ENCODE measurements at places on chromosomes 7 and 10.

GRCh38 chr10:83612050-83612449, 527.3 kb upstream of the GHITM start:
- no peak for DNase-seq

DNA sequence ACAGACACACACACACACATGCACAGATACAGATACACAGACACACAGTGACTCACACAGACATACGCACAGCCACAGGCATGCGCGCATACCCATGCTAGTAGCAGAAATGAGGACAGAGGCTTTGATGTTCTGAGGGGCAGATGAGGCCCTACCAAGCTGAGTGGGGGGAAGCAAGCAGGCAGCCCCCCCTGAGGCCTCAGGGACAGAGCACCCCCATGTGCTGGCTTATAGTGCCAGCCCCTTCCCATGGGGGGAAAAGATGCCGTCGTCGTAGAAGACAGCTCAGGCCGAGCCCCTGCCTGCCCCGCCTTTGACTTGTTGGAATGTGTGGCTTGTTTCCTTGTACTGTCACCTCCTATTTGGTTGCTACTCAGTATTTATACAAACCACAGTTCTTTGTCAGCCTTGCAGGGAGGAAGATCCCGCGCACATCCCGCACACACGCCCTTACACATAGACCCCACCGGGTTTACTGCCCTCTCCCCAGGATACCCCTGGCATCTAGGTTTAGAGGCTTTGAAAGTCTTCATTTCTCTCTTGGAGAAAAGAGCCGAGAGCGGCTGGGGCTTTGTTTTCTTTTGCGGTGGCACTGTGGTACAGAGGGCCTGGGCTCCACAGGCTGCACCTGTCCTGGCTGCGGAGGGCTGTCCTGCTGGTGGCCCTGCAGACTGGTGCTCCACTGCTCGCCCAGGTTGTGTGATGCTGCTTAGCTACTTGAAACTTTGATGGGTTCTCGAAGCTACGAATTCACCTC, 112.5 kb downstream of the DOCK1 start:
- DNase-seq = no peak

DNA sequence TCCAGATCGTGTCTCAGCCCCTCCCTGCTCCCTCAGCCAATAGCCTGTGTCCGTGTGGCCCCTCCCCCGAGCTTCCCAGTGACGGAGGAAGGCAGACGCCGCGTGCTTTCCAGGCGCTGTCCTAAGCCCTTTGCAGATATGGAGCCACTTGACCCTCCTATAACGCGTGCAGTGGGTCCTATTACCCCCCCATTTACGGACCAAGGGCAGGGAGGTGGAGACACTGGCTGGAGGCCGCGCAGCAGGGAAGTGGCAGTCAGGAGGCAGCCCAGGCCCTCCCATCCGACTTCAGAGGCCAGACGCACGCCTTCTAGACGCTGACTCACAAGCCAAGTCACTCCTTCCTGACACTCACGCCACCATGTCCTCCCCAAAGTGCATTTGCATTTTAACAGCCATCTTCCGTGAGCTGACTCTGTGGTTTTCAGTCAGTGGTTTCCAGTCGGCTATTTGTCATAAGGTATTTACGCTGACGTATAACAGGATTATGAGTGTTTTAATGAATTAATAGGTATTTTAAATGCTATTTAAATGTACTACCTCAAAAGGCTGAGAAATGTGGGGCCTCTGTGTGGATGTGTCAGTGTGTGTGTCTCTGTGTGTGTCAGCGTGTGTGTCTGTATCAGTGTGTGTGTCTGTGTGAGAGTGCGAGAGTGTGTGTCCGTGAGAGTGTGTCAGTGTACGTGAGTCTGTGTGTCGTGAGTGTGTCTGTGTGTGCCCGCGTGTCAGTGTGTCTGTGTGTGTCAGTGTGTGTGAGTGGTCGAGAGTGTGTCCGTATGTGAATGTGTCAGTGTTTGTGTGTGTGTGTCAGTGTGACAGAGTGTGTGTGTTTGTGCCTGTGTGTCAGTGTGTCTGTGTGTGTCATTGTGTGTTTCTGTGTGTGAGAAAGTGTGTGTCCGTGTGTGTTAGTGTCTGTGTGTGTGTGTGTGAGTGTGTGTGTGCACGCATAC, 92.0 kb upstream of the INSIG1 start:
- peak; percentile 87 for DNase-seq

DNA sequence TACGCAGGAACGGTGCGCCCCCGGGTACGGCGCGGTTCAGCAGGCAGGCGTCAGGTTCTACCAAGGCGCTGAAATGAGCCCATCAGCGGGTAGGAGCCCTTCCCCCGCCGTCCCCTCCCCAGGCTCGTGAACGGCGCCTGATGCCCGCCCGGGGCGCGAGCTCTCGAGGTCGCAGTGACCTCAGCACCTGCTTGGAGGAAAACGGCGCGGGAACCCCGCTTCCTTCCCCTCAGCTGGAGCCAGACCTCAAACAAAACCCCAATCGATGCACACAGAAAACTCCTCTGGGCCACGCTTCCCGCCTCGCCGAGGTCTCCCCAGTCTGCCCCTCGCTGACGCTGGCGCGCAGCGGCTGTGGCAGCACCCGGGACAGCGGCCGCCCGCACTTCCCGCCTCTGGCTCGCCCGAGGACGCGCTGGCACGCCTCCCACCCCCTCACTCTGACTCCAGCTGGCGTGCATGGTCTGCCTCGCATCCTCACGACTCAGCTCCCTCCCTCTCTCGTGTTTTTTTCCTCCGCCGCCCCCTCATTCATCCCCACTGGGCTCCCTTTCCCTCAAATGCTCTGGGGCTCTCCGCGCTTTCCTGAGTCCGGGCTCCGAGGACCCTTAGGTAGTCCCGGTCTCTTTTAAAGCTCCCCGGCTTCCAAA, 514 bp upstream of the GAD2 start:
- peak; percentile 41 for DNase-seq

DNA sequence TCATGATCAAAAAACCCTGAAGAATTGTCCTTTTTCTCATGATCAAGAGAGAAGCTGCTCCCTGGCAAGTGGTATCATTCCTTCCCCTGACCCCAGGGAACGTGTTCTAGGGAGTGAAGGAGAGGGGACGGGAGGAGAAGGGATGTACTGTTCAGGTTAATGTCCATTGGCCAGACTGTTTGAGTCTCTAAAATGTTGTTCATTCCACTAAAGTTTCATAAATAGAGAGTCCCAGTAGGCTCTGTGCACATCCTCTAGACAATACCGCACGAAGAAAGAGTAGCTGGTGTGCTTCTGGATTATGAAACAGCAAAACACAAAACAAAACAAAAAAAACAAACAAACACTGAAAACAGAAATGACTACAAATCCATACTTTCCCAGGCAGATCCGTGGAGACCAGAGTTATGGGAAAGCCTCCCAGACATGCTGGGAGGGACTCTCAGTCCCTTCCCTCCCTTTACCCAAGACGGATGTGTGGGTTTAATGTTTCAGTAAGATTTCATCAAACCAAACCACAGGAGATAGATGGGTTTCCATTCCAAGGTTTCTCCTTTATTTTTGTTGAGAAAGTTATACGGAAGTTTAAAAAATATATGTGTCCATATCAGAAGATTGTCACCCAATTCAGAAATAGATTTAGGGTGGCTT, 66.5 kb upstream of the TNS3 start:
- no peak for DNase-seq

DNA sequence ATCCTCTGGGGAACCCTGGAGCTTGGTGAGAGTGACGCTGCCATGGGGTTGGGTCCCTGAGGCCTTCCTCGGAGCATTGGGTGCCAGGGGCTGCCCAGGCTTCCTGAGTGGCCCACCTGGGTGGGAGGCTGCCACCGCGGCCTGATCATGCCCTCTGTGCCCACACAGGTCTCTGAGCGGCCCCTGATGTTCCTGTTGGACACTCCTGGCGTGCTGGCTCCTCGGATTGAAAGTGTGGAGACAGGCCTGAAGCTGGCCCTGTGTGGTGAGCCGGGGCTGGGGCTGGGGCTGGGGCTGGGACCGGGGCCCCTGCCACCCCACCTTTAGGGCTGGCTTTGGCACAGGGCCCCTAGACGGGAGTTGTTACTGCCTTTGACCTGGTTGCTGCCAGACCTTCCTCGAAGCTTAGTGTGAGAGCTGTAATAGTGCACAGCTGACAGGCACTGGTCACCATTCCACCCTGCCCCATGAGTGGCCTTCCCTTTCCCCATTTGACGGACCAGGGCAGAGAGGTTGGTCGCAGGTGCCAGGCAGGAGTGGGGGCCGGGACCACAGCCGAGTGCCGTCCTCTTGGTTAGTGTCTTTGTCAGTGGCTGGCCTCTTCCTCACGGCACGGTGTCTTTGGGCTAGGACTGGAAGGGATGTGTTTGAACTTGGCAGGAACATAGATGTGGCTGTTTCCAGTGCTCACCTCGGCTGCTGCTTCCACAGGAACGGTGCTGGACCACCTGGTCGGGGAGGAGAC, 8.2 kb downstream of the MTG1 start:
- DNase-seq = no peak

DNA sequence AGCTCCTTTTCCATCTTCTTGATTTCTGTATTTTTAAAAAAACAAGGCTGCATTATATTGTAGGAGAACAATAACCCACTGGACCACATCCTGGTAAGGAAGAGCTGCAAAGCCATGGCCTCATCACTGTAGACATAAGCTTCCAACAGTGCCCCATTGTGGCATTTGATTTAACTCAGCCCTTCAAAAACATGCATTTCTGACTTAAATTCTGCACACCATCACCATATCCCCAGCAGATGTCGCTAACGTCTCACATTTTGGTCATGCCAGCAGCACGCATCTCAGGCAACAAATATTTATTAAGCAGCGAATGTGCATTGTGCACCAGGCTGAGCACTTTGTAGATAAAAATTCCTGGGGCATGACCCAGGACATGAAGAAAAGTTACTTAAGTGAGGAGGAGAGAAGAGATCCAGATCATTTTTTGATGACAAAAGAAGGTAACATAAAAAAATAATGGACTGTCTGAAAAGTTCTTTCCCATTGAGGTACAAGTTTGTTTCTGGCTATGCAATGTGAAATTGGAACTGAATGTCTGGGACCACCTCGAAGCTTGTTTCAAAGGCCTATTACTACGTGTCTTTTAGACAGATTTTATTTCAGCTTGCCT, 164.6 kb upstream of the CDCA7L start:
- DNase-seq = peak; percentile 44

Measured in stimulated activated CD4-positive, alpha-beta T cell treated with anti-CD3 and anti-CD28 coated beads, Interleukin-4, amount 100 ng/mL, for 48 hours (primary cell).